ENCODE measurements at places on chromosomes 1 and 21. TPM values are rescaled to one million over a fixed set of nuclear protein-coding genes. Genes with fewer than 3 reads are reported as not detected.

- DNase-seq = no peak
Observed at GRCh38 chr1:99566290-99567021, 79.5 kb upstream of the PALMD start.

Gene RIMKLA
- not detected for total RNA-seq

- no peak for DNase-seq
Observed at GRCh38 chr1:223742856-223743517, 30.6 kb downstream of the CAPN2 start.

DNA sequence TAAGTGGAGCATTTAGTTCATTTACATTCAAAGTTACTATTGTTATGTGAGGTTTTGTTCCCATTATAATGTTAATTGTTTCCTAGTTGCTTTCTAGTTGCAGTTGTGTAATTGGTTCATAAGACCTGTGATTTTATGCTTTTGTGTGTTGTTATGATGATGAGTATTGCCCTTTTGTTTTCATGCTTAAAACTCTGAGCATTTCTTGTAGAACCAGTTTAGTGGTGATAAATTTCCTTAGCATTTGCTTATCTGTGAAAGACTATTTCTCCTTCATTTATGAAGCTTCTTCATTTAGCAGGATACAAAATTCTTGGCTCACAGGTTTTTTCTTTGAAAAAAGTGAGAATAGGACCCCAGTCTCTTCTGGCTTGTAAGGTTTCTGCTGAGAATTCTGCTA is 274.8 kb upstream of the SPAG17 start:
- DNase-seq = peak; percentile 37

Gene GMEB1
- 7.9 TPM for total RNA-seq

DNA sequence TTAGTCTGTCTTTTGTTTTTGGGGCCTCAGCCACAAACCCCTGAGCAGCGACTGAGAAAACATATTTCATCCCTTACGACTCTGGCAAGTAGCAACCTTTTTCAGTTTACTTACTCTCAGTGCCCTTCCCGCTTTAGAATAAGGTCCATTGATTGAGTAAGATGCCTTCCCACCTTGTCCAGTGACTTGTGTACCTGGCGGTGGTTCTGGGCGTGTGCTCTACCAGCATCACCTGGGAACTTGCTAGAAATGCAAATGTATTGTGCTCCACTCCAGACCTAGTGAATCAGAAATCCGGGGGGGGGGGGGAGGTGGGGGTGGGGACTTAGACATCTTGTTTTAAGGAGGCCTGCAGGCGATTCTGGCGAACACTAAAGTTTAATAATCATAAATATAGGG is 72.1 kb downstream of the S1PR1 start:
- DNase-seq = peak; percentile 50

DNA sequence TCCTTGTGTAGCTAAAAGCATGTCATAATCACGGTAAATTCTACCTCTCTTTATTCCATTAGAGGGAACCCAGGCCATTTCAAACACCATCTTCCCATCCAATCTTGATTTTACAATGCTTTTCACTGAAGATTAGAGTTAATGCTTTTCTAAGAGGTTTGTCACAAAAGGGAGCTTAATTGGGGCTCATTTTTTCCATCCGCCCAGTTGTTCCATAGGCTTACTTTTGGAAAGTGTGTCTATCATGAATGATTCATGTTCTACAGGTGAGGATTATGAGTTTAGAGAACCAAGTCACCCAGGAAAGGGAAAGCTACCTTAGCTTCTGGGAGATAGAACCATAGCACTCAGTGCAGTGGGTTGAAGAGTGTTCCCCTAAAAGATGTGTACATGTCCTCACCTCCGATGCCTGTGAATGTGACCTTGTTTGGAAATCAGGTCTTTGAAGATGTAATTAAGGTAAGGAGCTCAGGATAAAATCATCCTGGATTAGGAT is 286.9 kb upstream of the RUNX1 start:
- DNase-seq = no peak

GRCh38 chr1:21165646-21166045 is 11.1 kb downstream of the EIF4G3 start:
- DNase-seq = no peak

DNA sequence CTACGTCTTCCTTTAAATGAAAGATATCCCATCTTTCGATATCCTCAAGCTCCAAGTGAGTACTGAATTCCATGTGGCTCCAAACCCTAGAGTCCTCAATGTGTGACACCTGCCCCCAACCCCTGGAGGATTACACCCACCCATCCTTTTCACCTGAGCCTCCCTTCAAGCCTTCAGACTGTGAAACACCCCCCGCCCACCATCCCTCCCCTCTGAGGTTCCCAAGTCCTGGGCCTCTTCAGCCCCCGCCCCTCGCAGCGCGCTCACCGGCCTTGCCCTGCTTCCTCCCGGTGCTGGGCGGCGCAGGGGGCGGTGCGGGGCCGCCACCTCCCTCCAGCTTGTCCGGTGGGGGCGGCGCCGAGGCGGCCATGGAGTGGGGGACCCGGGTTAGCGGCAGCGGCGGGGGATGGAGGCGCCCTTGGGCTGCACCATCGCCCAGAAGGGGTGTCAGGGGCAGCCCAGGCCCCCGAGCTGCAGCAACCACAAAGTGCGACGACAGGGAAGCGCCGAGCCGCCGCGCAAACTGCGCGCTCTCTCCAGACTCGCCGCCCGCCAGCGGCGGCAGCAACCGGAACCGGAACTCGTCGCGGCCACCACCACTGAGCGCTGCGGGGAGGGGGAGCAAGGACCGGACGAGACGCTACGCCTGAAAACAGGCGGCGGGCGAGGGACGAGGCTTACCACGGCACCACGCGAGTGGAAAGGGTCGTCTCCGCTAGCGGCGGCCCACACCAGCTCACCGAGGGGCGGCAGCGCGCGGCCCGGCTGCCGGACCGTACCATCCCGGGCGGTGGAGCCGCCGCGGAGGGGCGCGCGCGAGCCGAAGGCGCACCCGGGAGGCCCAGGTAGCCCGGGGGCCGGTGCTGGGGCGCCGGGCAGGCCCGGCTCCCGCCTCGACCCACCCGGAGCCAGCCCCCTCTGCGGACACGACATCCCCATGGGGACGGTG is at the start of gene PYGO2:
PYGO2 (minus strand) TSS at position 576 of the 949 bp plus-strand sequence; CDS start at position 370, 206 bp downstream.
- peak; percentile 50 for DNase-seq

DNA sequence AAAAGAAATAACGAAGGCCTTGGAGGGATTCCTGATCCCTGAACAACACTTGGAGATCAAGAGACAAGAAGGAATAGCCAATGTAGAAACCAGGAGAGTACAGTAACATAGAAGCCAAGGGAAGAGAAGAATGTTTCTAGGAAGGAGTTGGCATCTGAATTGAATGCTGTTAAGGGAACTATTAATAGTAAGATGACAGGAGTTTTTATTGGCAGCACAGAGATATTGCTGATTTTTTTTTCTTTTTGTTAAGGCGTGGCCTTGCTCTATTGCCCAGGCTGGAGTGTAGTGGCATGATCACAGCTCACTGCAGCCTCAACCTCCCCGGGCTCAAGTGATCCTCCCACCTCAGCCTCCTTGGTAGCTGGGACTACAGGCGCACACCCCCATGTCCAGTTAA is 9.6 kb upstream of the SFT2D2 start:
- DNase-seq = no peak

Gene TMEM125
- total RNA-seq = 9.5 TPM
